ENCODE measurements at places on chromosomes 6 and 20.

DNA sequence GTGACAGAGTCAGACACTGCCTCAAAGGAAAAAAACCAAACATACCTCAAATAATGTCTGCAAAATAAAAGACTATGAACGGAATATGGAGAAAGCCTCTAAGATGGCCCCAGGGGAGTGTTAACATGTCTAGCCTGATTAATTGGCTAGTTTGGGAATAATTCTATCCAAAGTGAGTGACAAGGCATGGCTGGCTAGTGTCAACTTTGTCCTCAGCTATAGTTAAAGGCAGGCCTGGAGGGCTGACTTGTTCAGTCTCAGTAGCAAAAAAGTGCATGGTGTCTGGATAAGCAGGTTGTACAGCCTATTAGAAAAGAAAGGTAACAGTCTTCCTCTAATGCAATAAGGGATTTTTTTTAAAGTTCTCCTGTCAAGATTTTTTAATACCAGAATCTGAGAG, 32.7 kb downstream of the GCNT2 start:
- no peak for DNase-seq

DNA sequence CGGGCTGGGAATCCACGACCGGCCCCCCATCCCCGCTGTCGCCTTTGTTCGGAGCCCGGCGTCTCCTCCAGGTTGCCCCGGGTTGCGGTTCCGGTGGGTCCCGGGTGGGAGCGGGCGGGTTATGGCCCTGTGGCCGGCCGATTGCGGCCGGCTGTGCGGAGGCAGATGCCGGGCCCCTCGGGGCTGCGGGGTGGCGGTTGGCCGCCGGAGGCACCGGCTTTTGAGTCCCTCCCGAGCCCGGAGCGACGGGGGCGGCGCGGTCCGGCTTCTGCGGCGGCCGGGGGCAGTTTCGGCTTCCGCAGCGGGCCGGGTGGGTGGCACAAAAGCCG, 431 bp downstream of the LOC128125822 start:
- no peak for DNase-seq

- DNase-seq: no peak
Measured at GRCh38 chr6:159995405-159995804, 26.5 kb downstream of the IGF2R start.

DNA sequence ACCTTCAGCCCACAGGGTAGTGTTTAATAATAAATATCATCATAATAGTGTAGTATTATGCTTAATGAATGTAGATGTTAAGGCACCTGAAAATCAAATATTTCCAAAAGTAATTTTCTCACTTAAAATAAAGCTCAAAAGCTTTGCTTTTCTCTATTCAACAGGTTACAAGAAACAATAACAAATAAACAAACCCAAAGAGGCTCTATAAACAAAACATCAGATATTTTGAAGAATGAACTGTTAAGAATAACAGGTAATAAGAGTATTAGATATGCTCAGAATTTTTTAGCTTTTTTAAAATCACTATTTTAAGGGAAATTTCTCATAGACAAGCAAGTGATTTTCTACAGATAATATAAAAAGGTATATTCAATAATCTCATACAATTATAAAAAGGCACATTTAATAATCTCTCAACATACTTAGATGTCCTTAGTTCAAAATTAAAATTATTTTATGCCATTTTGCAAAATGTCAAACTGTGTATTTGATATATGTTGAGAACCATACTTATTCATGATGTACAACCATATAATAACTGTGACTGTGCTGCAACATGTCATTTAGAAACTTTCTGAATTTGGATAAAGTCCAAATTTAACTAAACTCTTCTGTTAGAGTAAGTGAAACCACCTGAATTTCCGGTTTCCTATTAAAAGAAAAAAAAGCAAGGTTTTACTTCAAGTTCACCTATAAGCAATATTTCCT, 35.8 kb downstream of the PHIP start:
- DNase-seq: no peak

GRCh38 chr6:1708122-1708521, 98.4 kb downstream of the FOXC1 start:
- DNase-seq: no peak

DNA sequence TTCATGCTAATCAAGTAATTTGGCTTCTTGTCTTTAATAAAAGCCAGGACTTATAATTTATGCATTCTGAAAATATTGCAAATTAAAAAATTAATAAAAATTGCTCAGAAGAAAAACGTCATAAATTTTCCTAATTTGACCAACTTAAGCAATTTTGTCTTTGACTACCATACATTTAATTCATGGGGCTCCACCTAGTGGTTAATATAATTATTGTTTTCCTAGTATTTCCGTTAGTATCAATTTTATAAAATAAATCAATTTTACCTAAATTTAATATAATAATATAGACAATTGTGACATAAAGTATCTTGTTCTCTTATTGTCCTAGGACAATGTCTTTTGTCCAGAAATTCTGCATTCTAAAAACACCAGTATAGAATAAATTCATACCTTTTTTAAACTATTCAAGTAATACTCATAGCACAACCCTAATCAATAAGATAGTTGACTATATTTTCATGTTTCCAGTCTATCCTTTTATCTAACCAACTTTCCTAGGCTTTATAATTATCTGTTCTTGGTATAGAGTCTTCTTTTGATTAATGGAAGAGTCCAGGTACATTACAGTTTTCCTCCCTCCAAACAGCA, 319.9 kb downstream of the TRDN start:
- DNase-seq: no peak

- no peak for DNase-seq
Measured at GRCh38 chr6:51260003-51260402, 441.3 kb downstream of the TFAP2B start.
